ENCODE measurements at places on chromosomes 12 and 14.

GRCh38 chr12:90936230-90937005 lies 18.6 kb downstream of the CCER1 start:
- no peak for DNase-seq

- DNase-seq, result no peak
These were observed 7.0 kb upstream of the MAX start for GRCh38 chr14:65109357-65109756.

DNA sequence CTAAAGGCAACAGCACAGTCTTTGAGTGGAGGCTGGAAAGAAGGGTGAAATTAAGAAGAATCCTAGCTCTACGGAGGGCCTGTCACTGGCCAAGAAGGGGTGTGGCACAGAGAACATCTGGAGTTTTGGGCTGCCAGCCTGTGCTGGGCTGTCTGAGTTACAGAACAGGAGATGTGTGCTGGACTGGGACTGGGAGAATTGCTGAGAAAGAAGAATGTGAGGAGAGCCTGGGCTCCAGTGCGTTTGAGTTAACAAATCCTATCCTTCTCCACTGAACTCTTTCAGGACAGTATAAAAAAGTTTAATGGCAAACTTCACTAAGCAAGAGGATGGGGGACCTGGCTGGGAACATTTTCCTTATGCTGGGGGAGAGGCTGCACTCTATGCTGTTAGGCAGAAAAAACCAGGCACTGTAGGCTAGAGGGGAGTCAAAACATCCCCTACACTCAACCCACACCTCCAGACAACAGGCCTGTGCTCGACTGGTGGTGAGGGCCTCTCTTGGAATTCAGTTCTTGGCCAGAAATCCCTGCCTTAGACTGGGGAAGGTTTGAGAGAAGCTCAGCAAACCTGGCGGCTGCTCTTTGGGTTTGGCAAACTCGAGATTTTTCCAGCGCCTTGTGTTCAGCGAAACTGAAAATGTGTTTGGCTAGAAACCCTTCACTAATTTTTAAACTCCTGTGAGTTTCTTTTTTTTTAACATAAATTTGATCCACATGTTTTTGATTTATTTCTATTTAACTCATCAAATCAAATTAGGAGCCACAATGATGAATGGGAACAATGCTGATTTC lies 217.3 kb downstream of the MON2 start:
- no peak for DNase-seq

DNA sequence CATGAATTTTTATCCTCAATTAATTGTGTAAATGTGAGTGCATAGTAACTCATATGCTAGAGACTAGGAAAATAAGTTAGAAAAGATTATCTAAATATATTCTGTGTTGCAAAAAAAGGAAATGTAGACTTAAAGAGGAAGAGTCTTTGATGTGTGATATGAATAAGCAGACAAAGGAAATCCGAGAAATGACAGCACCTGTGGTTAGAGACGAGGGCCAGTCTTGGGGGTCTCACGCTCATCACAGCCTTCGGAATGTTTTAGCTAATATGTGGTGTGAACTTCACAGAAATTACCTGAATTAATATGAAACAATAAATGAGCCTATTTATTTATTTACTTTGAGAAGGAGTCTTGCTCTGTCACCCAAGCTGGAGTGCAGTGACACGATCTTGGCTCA lies 11.6 kb downstream of the ATP6V0A2 start:
- no peak for DNase-seq

GRCh38 chr12:132560364-132560613 lies 50.1 kb downstream of the LRCOL1 start:
- no peak for DNase-seq

GRCh38 chr14:58460772-58461171 lies 33.3 kb downstream of the KIAA0586 start:
- DNase-seq, result no peak

GRCh38 chr14:79661752-79662151 lies 549.6 kb downstream of the DIO2 start:
- no peak for DNase-seq

GRCh38 chr12:87196321-87196720 lies 832.9 kb downstream of the C12orf50 start:
- DNase-seq, result no peak

DNA sequence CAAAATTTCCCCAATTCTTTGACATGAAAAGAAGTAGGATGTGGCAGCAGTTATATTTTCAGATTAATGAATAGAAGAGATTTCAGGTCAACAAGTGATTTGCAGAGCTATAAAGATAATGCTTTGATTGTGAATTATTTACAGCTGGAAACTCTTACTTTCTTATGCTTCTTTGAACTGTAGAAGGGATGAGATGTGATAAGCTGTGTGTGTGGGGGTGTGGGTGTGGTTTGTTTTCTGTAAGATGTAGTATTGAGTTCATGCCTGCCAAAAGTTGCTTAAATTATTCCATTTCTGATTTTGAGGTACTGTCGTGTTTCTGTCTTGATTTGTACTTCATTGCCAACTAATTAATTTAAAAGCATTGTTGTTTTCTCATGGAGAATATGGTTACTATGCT lies 22.7 kb downstream of the AEBP2 start:
- DNase-seq, result no peak

GRCh38 chr12:106956048-106956578 lies 406 bp downstream of the TMEM263 start:
- DNase-seq, result peak; percentile 16

DNA sequence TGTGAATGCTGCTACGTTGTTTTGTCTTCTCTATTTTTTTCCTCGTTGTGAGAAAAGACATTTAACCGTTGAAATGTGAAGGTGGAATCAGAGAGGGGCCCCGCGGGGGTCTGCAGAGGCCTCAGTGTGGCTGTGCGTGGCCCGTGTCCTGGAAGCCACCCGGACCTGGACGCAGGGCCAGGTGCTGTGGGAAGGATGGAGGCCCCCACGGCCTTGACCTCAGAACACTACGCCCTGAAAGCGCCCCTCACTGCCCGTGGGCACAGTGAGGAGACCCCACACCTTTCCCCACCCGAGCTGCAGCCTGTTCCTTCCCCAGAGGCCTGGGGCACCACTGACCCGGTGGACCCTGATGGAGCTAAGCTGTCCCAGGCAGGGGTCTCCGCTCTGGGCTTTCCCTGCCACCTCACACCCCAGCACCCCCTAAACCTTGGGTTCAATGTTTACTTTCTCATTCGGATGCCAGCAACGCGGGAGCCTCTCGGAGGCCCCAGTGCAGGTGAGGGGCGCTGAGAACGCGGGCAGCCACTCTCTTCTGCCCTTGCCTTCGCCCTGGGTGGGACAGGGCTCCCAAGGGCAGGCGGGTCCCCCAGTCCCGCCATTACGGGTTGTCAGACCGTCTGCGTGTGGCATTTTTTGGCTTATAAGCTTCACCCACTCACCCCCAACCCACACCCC lies 26.9 kb downstream of the SETD1B start:
- no peak for DNase-seq

GRCh38 chr14:81946834-81947798 lies 413.5 kb upstream of the SEL1L start:
- no peak for DNase-seq

DNA sequence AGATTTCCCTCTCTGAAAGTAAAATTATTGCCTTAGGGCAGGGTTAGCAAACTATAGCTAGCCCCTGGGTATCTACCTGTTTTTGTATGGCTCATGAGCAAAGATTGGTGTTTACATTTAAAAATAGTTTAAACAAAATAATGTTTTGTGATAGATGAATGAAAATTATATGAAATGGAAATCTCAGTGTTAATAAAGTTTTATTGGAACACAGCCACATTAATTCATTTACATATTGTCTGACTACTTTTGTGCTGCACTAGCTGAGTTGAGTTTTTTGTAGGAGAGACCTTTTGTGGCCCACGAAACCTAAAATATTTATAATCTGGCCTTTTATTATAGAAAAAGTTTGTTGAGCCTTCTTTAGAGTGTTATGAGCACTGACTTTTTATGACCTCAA lies 48.5 kb downstream of the ADIPOR2 start:
- no peak for DNase-seq

DNA sequence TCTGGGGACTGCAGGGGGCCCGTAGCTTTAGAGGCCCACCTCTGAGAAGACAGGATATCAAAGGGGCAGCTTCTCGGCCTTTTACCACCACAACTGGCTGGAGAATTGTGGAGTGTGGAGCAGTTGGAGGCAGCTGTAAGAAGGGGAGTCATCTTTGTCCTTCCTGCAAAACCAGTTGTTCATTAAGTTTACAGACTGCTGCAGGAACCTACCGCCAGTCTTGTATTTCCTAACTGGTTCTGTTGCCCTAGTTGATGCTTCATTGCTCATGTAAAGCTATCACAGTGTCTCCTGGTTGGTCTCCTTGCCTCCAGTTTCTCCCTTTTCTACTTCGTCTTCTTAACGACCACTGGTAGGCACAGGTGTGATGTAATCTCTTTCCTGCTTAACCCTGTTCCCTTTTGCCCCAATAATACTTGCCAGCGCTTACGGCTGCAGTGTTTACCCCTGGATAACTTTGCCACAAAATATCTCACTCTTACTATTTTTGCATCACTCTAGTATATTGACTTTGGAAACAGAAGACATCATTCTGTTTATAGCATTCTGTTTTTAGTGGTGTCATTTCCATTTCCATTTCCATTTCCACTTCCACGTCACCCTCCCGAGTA lies 11.9 kb downstream of the ESPL1 start:
- DNase-seq, result no peak

GRCh38 chr14:96978525-96979272 lies 181.5 kb downstream of the VRK1 start:
- no peak for DNase-seq

GRCh38 chr14:22554498-22555383 lies 34.3 kb downstream of the DAD1 start:
- DNase-seq, result no peak

GRCh38 chr12:85747941-85748495 lies 88.2 kb downstream of the RASSF9 start:
- no peak for DNase-seq

- no peak for DNase-seq
These were observed 49.1 kb upstream of the CAND1 start for GRCh38 chr12:67220065-67220464.

DNA sequence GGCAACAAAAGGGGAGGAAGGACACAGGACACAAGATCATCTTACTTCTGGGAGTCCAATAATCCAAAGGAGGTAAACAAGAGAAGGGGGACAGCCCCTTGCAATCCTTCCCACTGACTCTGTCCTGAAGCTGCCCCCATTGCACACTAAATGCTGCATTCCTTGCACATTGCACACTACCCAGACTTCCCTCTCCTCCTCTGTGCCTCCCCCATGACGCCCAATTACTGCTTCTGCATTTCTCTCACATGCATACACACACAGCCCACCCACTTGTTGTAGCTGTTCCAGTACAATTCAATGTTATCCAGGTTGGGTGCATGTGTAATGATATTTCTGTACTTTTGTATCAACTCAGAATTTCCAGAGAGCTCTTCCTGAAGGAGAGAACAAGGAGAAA lies 5.5 kb downstream of the NDRG2 start:
- no peak for DNase-seq

- no peak for DNase-seq
These were observed 114.5 kb downstream of the RPAP3 start for GRCh38 chr12:47591361-47591791.

- DNase-seq, result no peak
These were observed 45.1 kb upstream of the SYCP3 start for GRCh38 chr12:101784376-101784775.

DNA sequence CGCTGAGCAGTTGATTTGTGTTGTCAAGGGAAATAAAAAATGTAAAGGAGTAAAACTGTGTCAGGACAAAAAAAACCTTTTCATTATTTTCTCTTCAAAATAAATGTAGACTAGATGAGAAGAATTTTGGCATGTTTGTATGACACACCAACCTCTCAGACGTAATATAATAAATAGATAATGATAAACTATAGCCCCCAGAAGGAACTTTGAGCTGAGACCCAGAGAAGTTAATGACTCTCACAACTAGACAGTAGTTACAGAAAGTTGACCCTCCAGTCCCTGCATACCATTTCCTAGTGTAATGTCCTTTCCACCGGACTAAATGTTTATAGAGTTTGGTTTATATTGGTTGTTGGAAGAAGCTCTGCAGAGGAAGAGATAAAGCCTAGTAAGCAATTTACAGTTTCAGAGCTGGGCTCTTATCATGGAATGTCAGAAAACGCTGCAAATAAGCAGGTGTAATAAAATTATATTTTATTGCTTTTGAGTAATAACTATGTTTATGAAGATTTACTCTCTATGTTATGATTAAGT lies 97.3 kb downstream of the TRHDE start:
- no peak for DNase-seq

GRCh38 chr12:122081083-122081696 lies 2.6 kb downstream of the MLXIP start:
- no peak for DNase-seq

DNA sequence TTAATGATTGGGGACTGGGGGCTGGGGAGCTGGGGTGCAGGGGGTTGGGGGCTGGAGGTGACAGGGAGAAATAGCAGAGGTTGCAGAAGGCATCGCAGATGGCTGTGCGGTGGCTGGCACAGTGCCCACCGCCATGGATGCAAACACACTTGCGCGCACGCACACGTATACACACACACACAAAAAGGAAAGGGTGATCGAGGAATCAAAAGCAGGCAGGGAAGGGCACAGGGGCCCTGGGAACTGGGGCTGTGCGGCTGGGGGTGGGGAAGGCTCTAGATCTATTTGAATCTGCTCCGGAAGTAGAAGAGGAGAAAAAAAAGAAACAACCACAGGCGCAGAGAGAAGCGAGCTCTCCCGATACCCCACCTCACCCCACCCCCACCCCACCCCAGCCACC lies 39.4 kb downstream of the ZFHX2 start:
- no peak for DNase-seq

DNA sequence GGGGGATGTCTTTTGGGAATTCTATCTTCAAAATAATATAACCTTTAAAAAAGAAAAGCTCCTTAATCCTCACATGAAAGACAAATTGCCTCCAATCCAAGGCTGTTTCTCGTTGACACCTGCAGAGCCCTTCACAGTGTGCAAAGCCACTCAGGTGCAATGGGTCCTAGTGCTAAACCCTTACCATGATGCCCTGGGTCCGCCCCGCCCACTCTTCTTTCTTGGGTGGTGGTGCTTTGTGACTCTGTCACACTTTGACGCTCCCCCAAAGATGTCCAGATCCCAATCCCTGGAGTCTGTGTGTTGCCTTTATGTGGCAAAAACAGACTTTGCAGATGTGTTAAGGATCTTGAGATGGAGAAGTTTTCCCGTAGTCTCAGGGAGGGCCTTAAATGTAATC lies 29.7 kb downstream of the CLMN start:
- no peak for DNase-seq

GRCh38 chr12:116599285-116600136 lies 40.3 kb downstream of the MAP1LC3B2 start:
- peak; percentile 27 for DNase-seq

GRCh38 chr12:19970821-19971220 lies 397.5 kb upstream of the PDE3A start:
- no peak for DNase-seq

GRCh38 chr12:127438512-127439244 lies 828.3 kb upstream of the TMEM132C start:
- DNase-seq, result no peak

DNA sequence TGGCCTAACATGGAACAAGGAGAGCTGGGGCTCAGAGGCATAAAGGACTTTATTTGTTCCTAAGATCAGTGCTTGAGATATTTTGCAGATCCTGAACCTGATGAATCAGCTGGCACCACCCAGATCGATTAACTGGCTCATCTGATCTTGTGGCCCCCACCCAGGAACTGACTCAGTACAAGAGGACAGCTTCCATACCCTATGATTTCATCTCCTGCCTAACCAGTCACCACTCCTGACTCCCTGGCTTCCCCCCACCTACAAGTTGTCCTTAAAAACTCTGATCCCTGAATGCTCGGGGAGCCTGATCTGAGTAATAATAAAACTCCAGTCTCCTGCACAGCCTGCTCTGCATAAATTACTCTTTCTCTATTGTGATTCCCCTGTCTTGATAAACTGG lies 5.1 kb downstream of the C12orf56 start:
- DNase-seq, result no peak
